Activated CD4-positive, CD25-positive, alpha-beta regulatory T cell treated with anti-CD3 and anti-CD28 coated beads, Interleukin-2, amount 50 U/mL, for 16 hours (primary cell): ENCODE measurements at places on chromosomes 1 and 21.

DNA sequence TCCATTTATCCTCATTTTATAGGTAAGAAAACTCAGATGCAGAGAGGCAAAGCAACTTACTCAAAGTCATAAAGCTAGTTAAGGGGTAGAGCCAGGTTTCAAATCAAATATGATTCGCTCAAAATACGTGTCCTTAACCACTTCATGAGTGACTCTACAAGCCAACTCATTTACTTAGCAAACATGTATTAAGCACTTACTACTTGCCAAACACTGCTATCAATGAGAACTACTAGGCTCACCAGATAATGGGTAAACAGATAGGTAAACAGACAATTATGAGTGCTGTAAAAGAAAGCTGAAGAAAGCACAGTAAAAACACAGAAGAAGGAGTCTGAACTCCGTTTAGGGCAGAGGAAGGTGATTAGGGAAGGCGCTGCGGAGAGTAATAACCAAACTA is 65.9 kb downstream of the WDR64 start:
- DNase-seq = no peak

- DNase-seq = no peak
Measured at GRCh38 chr1:155961937-155962336, 16.4 kb downstream of the ARHGEF2 start.

DNA sequence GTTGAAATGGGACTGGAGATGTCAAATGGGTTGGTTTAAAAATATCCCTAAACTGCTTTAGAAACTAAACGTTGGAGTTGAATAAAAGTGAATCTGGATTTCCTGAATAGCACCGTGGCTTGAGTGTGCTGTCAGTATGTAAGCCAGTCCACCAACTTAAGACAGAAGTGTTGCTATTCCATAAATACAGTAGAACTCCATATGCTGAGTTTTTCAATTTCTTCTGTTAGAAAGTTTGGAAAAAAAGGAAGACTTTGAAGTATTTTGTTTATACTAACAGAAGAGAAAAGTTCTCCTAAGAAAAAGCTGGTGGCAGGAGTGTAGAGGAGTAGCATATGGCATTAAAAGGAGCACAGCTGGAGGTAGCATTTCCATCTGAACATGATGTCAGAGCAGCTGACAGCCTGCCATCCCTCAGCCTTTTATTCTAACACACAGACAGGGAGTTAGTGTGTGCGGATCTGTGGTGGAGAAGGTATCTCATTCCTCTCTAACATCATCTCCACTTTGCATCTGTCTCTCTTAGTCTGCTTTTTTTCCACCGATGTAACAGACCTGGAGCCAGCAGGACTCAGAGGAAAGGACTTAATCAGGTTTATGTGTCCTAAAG is at the start of gene ZBTB18:
Gene ZBTB18, plus strand, starts transcription at position 449 of the 610 bp plus-strand sequence. Its CDS starts 149 bp downstream, at position 598.
- no peak for DNase-seq

DNA sequence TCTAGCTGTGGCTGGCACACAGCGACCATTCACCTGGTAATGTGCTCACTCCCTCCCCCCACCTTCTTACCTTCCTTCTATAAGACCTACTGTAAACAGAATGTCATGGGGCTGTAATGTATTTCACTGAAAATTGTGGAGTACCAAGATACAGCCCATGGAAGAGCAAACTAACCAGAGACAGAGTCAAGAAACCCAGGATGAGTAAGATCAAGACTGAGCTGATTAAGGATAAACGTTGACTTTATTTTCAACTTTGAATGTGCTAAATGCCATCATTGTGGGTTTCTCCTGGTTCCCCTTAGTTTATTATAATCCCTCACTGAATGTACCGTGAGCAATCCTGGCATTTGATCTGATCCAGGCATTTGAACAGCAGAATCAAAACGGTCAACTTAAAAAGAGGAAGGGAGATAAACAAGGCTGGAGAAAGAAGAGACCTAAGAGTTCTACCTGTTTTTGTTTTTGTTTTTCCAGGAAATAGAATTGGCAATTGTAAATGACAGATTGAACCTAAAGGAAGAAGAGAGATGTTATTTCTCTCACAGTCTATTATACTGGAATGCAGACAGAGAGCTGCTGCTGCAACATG is 16.1 kb upstream of the ATP1B1 start:
- DNase-seq = no peak

- DNase-seq = no peak
Measured at GRCh38 chr1:86567341-86567740, 20.5 kb downstream of the CLCA4 start.

DNA sequence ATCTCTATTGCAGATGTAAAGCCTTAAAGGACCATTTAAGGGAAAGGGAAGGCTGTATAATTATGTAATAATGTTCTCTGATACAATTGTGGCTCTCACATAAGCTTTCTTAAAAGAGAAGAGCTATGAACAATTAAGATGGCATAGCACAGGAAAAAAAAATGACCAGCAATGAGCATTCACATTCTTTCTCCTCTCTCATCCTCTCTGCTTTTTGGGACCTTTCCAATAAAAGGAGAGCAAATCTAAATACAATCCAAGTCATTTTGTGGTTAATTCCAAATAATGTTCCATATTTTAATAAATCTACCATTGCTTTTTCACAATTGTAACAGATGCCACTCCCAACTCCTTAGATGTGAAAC is 23.5 kb downstream of the SMYD3 start:
- no peak for DNase-seq

DNA sequence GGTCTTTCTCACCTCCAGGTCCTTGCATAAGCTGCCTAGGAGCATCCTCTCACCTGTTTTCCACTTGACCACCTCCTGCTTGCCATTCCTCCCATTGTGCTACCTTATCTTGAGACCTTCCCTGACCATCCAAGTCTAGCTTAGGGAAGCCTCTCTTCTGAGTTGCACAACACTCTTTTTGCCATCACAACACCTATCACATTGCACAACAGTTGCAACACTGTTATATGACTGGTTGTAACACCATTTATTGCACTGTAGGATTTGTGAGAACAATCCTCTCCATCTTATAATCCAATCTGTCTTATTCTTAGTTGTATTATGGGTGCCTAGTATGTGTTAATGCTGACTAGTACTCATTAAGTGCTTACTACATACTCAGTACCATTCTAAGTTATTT is 488.7 kb downstream of the OMA1 start:
- no peak for DNase-seq

DNA sequence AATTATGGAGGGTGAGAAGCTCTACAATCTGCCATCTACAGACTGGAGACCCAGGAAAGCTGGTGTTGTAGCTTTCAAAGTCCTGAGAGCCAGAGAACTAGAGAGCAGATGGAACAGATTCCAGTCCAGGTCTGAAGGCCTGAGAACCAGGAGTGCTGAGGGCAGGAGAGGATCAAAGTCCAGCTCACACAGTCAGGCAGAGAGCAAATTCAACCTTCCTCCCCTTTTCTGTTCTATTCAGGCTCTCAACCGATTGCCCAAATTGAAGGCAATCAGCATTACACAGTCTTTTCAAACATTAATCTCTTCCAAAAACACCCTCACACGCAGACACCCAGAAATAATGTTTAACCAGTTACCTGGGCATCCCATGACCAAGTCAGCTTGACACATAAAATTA is 2.5 kb upstream of the TMPRSS2 start:
- DNase-seq = no peak

DNA sequence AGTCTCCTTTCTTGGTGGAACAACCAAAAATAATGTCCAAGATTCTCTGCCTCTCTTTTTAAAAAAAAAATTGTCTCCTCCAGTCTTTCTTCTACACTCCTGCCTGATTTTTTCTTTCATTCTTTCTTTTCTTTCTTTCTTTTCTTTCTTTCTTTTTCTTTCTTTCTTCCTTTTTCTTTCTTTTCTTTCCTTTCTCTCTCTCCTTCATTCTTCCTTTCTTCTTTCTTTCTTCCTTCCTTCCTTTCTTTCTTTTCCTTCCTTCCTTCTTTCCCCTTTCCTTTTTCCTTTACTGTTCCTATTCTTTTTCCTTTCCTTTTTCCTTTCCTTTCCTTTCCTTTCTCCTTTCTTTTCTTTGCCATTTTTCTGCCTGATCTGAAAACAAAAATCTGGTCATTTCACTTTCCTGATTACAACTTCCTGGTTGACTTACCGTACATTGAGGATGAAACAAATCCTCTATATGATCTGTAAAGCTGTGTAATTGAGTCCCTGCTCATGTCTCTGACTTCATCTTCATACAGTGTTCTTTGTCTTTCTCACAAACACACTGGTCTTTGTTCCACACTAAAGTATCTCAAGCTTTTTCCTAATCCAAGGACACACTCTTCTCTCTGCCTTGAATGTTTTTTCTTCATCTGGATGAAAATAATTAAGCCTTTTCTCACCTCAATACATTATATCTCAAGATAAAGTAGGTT is 6.1 kb upstream of the KRTAP23-1 start:
- no peak for DNase-seq

DNA sequence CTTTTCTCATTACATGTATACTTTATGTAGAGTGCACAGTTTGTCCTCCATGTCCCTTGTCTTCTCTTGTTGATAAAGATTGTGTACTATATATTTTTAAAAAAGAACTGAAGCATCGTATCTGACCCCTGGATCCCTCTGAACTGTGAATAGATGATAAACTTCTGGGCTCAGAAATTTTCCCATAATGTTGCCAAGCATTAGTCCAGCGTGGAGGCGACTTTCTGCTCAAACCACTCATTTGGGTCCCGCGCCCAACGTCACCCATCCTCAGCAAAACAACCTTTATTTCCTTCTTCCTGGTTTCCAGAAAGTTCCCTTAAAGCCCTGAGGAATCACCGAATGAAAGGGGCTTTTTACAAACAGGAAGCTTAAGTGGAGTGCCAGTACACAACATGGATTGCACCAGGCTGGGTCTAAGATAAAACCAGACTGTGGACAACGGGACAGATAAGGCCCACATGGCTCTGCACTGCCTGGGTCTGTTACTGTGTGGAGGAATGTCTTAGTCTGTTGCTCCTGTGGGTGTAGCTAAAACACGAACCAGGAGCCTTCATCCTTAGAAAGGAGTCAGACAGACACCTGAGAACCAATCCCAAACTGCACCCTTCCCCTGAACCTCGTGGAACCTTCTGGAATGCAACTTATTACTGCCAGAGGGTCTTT is 15.6 kb downstream of the EVA1C start:
- DNase-seq = no peak

- DNase-seq = no peak
Measured at GRCh38 chr1:192879406-192879805, 70.6 kb downstream of the RGS2 start.

DNA sequence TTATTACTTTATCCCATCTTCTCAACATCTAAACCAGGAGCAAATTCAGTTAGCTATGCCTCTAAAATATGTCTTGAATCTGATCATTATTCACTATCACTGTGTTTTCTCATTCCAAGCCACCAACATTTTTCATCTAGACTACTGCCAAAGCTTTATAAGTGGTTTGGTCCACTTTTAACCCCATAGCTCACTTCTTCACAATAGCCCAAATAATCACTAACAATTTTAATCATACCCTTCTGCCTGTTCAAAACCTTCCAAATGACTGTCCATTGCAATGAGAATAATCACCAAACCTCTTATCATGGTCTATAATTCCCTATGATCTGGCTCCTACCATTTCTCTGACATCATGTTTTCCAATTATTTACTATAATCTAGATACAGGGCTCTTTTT is 149.8 kb upstream of the ZNHIT6 start:
- no peak for DNase-seq
